ENCODE measurements at places on chromosomes 3 and 15.

DNA sequence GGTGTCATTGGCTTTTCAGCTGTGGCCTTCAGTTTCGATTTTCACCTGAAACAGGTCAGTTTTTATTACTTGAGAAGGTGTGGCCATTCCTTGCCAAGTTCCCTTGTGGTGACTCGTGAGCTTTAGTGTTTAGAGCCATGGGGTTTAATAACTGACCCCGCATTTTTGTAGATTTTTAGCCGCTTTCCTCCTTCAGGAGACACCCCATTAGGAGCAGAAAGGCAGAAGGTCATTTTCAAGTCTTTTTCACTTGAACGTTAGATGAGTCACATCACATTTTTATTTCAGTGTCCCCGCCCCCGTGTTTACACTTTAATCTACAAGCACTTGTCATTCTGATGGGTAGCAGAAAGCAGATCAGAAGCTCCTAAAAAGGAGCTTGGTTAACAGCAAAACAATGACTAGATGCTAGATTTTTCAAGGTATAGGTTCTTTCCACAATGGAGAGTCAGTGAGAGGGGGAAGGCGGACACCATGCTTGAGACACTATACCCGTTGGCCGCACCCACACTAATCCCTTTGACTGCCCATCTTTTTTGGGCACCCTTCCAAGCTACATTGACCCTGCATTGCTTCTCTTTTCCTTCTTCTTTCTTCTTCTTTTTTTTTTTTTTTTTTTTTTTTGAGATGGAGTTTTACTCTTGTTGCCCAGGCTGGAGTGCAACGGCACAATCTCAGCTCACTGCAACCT lies 132.7 kb downstream of the GHSR start:
- no peak for DNase-seq

- DNase-seq: no peak
These were observed 122.0 kb upstream of the ONECUT1 start for GRCh38 chr15:52912172-52912571.

- no peak for DNase-seq
These were observed 416.4 kb upstream of the THRB start for GRCh38 chr3:24911076-24911475.

DNA sequence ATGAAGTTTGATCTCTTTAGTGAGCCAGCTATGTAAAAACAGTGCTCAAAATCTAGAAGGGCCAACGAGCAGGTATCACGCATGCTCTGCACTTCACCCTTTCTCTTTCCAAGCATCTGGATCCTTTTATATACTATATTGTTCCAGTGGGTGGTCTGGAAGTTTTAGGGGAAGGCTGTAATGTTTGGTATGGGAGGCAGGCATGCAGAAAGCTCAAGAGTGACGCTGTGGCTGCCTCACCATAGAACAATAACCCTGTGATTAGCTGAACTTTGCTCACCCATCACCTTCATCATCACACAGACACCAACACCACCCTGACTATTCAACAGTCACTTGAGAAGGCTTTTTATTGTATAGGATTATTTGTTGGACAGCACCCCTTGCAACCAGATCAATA lies 81.6 kb downstream of the FBN1 start:
- no peak for DNase-seq

GRCh38 chr3:31714495-31715280 lies 182.0 kb downstream of the STT3B start:
- no peak for DNase-seq

DNA sequence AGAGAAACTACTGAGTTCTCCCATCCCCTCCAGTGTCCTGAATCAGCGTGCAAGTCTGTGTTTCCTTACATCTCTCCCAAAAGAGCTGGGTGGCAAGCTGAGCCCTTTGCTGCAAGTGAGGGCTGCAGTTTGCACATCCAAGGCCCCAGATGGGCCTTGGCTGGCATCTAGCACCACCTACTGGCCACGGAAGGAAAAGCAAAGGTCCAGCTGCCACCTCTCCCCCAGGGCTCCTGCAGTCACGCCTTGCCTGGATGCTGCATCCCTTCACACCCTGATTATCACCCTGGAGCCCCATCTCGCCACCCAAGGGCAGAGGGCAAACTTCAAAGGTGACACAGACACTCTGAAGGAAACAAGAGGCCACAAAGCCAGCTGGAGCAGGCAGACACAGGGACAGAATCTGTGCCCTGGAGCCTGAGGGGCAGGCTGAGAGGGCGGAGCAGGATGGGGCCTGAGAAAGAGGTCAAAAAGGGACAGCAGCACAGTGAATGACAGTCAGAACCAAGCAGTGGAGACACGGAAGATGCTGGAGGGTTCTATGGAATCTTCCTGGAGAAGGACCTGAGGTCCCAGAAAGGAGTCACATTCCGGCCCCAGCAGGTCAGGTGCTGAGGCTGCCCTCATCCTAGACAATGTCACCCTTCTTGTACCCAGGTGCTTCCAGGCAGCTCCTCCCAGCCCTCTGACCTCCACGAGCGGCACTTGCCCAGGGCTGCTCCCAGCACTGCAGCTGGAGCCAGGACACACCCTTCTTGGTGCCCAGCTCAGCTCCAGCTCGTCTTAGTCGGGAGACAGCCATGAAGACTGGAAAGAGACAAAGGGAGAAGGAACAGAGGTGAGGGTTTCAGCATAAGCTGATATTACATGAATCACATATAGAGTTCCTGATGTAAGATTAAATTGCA lies 18.3 kb upstream of the NTRK3 start:
- DNase-seq: peak; percentile 17

Measured in HS-27A (cell line).